ENCODE measurements at places on chromosomes 2 and 18.

- DNase-seq: no peak
Observed at GRCh38 chr18:74453642-74454198, 3.4 kb downstream of the DIPK1C start.

GRCh38 chr2:186691231-186691630 lies 2.6 kb upstream of the FAM171B start:
- no peak for DNase-seq

DNA sequence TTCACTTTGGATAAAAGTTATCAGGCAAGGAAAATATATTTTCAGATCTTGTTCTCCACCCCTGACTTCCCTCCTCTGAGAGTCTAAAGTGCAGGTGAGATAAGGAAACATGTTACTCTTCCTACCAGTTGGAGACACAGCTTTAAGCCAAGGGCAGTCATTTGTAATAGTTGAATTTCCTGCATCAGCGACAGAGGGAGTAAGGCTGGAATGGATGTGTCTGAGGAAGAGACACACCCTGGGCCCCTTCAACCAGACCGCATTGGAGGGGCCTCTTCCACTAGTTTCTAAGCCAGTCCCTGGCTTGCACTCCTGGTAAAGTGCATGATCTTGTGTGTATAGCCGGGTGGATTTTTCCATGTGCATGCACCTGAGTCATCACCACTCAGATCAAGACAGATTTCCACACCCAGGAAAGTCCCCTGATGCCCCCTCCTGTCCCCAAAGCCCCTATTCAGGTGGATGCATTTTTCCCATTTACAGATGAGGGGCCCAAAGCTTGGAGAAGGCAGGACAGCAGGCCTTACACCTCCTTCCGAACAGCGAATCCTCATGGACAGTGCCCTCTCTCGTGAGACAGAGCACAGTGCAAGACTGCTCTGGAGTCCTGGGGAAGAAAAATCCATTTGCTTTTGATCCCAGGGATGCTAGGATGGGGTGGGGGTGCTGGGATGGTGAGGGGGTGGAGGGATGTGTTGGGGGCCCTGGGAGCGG lies 66.7 kb upstream of the SH3RF3 start:
- no peak for DNase-seq

DNA sequence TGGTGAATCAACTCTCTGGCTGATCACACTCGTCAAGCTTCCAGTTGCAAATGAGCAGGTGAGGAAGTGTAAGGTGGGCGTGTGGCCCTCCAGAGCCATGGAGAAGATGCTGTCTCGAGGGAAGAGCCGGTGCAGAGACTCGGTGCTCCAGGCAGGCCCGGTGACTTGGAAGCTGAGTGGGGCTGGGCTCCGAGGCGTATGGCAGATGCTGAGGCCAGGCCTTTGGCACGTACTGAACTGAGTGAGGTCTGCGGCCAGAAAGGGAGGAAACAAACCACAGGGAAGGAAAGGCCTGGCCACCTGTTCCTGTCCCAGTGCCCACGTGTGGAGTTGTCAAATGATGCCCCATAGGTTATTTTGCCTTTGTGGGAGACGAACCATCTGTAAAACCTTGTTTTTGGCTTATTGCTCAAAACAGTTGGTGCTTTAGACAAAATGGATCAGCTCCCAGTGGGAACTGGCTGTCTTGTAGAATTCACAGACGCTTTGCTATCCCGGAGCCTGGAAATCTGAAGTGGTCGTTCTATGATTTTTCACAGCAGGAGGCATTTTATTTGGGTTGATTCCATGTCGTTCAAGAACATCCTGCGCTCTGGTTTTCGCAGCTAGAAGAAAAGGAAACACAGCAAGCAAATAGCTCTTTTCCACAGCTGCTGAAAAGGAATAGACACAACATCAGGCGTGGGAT lies 117.5 kb upstream of the TMEM18 start:
- no peak for DNase-seq

GRCh38 chr2:112096098-112096497 lies 41.0 kb downstream of the TMEM87B start:
- no peak for DNase-seq

GRCh38 chr2:221293949-221294742 lies 278.0 kb downstream of the EPHA4 start:
- DNase-seq: no peak

- DNase-seq: no peak
Observed at GRCh38 chr2:190615555-190616200, 33.2 kb upstream of the NAB1 start.

GRCh38 chr18:74294526-74294925 lies 2.8 kb upstream of the CYB5A start:
- DNase-seq: no peak

DNA sequence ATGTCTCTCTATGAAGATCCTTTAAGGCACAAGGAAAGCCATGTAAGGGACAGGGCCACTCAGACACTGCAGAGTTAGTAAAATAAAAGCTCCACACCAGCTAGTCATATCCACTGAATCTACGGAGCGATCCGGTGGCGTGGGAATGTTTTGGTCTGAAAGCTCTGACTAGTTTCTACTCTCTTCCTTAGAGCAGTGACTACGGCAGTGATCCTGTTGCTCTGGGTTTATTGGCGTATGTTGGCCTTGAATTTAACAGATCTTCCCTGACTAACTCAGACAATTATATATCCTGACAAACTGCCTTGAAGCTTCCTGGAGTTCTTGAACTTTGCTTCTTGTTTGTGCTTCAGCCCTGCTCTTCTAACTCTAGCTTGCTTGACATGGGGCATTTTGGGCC lies 115.3 kb upstream of the FZD5 start:
- DNase-seq: no peak

GRCh38 chr2:217150236-217150635 lies 290.4 kb upstream of the TNP1 start:
- no peak for DNase-seq

GRCh38 chr2:161556440-161556839 lies 67.8 kb upstream of the SLC4A10 start:
- DNase-seq: no peak

- no peak for DNase-seq
Observed at GRCh38 chr2:239602290-239603282, 201.8 kb upstream of the HDAC4 start.

GRCh38 chr18:68219872-68220271 lies 495.0 kb downstream of the TMX3 start:
- DNase-seq: no peak

- no peak for DNase-seq
Observed at GRCh38 chr2:109065391-109065734, 63.6 kb upstream of the SH3RF3 start.

- DNase-seq: no peak
Observed at GRCh38 chr2:44324971-44325426, 36.3 kb downstream of the PREPL start.
